ENCODE measurements at places on chromosomes 12 and 14. TPM values are rescaled to one million over a fixed set of nuclear protein-coding genes. Genes with fewer than 3 reads are reported as not detected.

GRCh38 chr14:89534902-89535685 lies 118.1 kb upstream of the FOXN3 start:
- no peaks in the 10 kb centered on the region for H3K27me3 ChIP-seq
- H3K4me3 ChIP-seq: no peak overlapping the region
- no peaks in the 10 kb centered on the region for H3K4me1 ChIP-seq
- no peak for DNase-seq
- no peaks in the 10 kb centered on the region for H3K36me3 ChIP-seq

GRCh38 chr12:118633071-118633470 lies 256.7 kb downstream of the SUDS3 start:
- no peak overlapping the region for H3K4me3 ChIP-seq
- DNase-seq: no peak
- no peaks in the 10 kb centered on the region for H3K36me3 ChIP-seq
- H3K27ac ChIP-seq: no peak overlapping the region

GRCh38 chr12:123148223-123148622 lies 2.7 kb downstream of the PITPNM2 start:
- no peak overlapping the region for H3K27ac ChIP-seq
- H3K4me1 ChIP-seq: peaks cover 5% of the 10 kb centered on the region
- H3K4me3 ChIP-seq: no peak overlapping the region
- H3K27me3 ChIP-seq: no peaks in the 10 kb centered on the region
- H3K36me3 ChIP-seq: no peaks in the 10 kb centered on the region
- DNase-seq: no peak

DNA sequence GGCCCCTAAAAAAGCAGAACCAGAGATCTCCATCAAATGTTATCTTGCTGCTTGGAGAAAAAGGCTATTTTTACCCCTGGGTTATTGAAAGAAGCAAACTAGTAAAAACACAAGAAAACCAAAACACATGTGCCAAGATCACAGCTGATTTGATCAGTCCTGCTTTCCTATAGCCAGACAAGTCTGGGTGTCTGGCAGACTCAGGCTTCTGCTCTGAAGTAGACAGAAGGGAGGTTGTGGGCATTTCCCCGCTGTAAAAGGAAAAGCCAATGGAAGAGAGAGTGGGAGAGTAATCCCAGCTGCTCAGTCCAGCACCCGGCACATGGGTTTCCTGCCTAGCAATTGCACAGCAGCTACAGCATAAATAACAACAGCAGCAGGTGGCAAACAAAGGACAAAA lies 177.9 kb downstream of the PHLDA1 start:
- H3K27ac ChIP-seq: no peak overlapping the region
- H3K36me3 ChIP-seq: no peaks in the 10 kb centered on the region
- no peak for DNase-seq
- H3K27me3 ChIP-seq: no peaks in the 10 kb centered on the region
- H3K4me3 ChIP-seq: no peak overlapping the region

- no peaks in the 10 kb centered on the region for H3K27me3 ChIP-seq
- H3K27ac ChIP-seq: peak overlapping the region; percentile 79
- no peak for DNase-seq
- peaks cover 31% of the 10 kb centered on the region for H3K36me3 ChIP-seq
- peaks cover 22% of the 10 kb centered on the region for H3K4me1 ChIP-seq
Measured at GRCh38 chr14:22767323-22767589, 768 bp downstream of the OXA1L start.

DNA sequence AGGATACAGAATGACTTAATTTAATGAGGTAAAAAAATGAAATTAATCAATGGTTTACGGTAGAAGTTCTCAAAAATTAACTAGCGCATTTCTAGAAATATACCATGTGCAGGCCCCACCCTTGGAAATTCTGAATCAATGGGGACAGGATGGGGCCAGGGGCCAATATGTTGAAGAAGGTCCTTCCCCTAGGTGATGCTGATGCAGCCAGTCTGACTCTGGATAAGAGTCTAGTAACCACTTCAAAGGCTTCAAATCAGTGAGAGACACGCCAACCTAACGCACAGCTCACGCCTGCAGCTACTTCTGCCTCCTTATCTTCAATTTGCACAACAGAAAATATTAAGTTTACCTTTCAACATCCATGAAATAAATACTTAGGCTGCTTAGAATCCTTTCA lies 14.9 kb downstream of the GIT2 start:
- no peak for DNase-seq
- H3K27ac ChIP-seq: no peak overlapping the region
- H3K4me3 ChIP-seq: no peak overlapping the region
- H3K36me3 ChIP-seq: peaks cover 64% of the 10 kb centered on the region
- H3K4me1 ChIP-seq: no peaks in the 10 kb centered on the region

The IL26 gene
- total RNA-seq: not detected

The PKP2 gene
- total RNA-seq: 0.54 TPM

The GPRC5A gene
- total RNA-seq: 123 TPM

The FAM90A1 gene
- total RNA-seq: not detected

The SERPINA12 gene
- total RNA-seq: not detected

The PRKAB1 gene
- 31.9 TPM for total RNA-seq

The KITLG gene
- 29.9 TPM for total RNA-seq

All from thoracic aorta (tissue), 2 donors.